ENCODE measurements at places on chromosomes 1 and 21.

- no peak for DNase-seq
Measured at GRCh38 chr1:36835696-36836095, 198.6 kb downstream of the GRIK3 start.

DNA sequence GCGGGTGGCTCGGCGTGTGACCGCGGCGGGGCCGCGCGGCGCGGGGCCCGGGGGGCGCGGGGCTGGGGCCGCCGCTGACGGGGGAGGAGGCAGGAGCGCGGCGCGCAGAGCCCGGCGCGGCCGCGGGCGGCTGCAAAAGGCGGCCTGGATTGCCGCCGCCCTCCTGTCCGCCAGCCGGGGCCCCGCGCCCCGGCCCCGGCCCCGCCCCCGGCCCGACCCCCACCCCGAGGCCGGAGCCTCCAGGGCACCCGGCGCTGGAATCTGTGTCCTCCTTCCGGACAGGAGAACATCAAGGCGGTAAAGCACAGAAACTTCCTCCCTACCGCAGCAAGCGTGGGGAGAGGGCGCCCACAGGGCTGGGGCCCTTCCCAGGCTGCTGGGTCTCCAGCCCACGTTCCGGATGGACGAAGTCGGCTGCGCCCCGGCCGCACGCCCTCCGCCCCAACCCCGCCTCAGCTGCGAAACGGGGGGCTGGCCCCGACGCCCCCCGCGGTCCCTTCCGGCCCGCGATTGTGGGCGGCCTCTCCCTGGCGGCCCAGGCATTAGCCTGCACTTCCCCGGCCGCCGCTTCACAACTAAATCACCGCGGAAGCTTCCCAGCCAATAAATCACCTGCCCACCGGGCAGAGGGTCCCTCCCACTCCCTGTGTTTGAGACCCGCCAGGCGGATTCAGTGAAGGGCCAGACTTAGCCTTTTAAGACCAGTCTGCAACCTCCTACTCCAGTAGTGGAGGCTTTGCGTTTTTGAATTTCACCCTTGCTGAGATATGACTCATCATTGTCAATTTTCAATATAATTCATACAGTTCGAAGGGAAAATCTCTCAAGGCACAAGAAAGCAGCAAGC, 106.0 kb downstream of the SLC45A1 start:
- peak; percentile 34 for DNase-seq

DNA sequence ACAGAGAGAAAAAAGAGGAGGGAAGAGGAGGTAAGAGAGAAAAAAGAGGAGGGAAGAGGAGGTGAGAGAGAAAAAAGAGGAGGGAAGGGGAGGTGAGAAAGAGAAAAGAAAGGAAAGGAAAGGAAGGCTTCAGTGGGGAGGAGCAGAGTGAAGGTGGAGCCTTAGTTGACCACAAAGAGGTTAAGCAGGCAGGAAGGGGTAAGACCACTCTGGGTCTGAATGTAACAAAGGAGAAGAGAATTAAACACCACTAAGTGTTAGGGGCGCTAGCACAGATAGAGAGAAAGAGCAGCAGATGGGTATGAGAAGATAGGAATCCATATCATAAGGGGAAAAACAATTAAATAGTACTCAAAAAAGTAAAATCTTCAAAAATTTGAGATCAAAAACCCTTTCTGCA, 6.6 kb downstream of the PTPN14 start:
- DNase-seq, result no peak

DNA sequence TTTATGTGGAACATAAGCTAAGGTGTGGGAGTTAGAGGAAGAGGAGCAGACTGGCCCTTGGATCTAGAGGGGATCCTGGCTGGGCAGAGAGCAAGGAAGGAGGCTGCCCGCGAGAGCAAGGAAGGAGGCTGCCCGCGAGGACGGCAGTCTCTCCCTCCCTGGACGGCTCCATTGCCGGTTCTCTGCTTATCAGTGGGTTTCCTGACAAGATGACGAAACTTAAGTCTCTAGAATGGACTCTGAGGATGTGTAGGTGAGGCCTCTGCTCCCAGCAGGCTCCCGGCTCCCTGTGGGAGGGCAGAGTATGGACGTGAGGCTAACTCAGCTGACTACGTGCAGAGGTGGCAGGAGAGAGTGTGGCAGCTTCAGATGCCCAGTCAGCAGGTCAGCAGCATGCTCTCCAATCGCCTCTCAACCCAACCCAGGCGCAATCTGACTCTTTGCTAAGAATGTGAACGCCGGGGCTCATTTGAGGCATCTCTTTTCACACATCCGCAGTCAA, 6.1 kb downstream of the MYBPHL start:
- no peak for DNase-seq

- DNase-seq, result no peak
Measured at GRCh38 chr1:199085903-199086302, 447.1 kb downstream of the PTPRC start.

GRCh38 chr1:117607471-117607870, 1.6 kb downstream of the TENT5C start:
- DNase-seq, result no peak

GRCh38 chr1:170068923-170069322, 5.6 kb downstream of the KIFAP3 start:
- DNase-seq, result no peak

DNA sequence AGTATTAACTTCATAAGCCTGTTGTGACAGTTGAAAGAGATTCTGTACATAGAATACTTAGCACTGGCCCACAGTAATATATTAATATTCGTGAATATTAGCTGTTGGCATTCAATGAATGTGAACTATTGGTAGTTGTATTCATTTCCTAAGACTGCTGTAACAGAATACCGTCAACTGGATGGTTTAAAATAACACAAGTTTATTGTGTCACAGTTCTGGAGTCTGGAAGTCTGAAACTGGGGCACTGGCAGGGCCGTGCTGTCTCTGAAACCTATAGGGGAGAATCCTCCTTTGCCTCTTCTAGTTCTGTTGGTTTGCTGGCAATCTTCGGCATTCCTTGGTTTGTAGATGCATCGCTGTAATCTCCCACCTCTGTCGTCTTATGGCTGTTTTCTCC, 47.5 kb downstream of the OLFML3 start:
- no peak for DNase-seq

DNA sequence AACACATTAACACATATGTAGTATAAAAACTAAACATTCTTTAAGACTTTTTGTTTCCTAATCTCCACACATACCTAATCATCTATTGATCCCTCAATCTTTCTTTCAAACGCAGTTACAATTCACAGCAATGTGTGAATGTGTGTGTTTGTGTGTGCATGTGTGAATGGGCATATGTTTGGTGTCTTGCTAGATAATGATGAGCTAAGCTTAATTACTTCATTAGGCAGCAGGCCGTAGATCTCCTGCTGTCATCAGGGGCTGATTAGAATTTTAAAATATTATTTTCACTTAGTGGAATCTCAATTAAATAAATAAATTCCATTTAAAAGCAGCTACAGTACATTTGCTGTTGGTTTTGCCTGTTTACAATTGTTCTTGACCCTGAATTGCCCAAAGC, 187.8 kb upstream of the LHX8 start:
- no peak for DNase-seq
